ENCODE measurements at places on chromosomes 5 and 9.

GRCh38 chr9:130660326-130660682 lies 4.1 kb upstream of the PRDM12 start:
- no peak for DNase-seq

GRCh38 chr5:77957516-77957915 lies 181.4 kb upstream of the TBCA start:
- DNase-seq: no peak

DNA sequence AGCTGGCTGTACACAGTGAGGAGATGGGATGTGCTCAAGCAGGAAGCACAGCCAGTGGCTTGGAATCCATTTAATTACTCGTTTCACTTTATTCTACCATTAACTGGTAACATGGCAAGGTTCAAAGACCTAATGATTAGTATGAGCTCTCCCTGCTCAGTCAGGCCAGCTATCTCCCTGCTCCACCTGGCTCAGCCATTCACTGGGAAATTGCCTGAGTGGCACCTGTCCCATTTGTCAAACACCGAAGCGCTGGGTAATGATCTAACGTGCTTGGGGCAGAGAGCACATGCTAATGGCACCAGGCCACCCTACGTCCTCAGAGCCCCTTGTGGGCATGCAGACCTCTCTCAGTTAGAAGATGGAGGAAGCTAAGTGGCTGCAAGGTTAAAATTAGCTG lies 162.2 kb downstream of the TTLL11 start:
- DNase-seq: no peak

GRCh38 chr9:134035041-134036039 lies 10.1 kb downstream of the BRD3OS start:
- no peak for DNase-seq

DNA sequence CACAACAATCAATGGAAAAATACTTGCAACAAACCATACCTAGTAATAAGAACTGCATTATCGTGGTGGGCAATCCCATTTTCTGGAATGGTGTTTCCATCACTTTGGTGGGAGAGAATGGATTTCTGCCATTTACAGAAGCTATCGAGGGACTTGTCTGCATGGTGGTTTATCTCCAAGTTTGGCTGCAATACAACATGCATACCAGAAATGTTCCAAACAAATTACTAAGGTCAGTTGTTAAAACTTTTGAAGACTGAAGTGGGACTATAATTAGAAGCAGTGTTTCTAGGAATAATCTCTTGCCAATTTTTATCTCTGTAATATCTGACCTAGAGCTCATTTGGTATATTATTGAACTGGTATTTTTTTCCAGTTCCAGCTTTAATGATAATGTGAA lies 30.3 kb downstream of the ADAMTS6 start:
- no peak for DNase-seq

DNA sequence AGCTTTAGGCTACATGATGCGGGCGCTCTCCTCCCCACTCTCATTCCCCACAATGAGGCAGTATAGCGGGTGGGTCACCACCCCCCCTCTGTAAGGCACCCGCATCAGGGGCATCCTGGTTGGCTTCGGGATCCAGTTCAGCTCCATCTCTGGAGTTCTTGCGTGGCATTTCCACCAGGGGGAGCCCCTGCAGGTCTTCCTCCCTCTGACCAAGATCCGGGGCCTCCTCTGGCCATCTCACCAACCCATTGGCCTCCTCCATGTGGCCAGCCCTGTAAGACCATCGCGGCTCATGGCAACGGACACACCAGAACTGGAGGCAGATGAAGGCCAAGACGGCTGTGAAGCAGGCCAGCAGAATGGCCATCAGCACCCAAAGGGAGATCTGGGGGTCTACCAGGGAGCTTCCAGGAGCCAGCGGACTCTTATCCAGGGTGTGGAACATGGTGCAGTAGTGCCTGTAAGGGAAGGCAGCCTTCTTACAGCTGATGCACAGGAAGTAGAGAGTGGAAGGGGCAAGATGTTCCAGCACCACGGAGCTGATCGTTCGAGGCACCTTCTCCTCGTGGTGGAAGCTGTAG lies 77.0 kb downstream of the CYFIP2 start:
- no peak for DNase-seq

DNA sequence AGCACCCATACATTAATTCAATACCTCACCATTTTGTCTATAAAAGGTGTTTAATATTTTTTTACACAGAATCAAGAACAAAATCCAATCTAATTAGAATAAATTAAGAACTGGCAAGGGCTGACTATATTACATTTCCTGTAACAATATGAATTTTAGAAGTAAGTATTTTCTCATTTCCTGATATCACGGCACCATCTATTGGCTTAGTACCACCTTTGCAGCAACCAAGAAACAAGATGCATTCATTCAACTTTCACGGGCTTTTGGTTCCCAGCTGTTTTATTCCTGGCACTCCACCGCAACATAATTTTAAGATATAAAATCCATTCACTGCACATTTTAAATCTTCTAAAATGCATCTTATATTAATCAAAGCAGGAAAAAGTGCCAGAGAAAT lies 20.6 kb downstream of the PSMB7 start:
- no peak for DNase-seq

GRCh38 chr5:39356263-39356662 lies 8.0 kb downstream of the C9 start:
- DNase-seq: no peak

- DNase-seq: no peak
Measured at GRCh38 chr9:133869674-133870405, 122.3 kb downstream of the VAV2 start.

- peak; percentile 68 for DNase-seq
Measured at GRCh38 chr5:73625944-73626811, at the start of gene ARHGEF28. Gene ARHGEF28, plus strand, starts transcription at chr5:73626196. Its CDS starts 58,656 bp downstream, at chr5:73684852.

- DNase-seq: no peak
Measured at GRCh38 chr5:124056991-124057723, 545.2 kb downstream of the CSNK1G3 start.

DNA sequence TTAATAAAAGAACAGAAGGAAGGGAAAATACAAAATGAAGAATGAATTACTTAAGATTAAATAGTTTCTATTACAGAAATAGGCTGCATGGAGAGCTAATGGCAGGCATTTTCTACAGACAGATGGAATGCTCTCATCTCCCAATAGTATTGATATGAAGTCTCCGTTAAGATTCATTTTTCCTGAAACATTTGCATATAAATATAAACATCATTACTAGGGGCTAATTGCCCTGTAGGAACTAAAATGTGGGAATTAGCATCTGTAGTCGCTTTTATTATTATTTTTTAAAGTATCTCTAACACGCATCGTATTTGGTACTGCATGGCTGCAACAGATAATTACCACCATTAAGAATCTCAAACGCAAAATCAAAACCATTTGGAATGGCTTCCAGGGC lies 2275.5 kb downstream of the MAT2B start:
- DNase-seq: no peak

GRCh38 chr5:67257077-67257476 lies 60.5 kb upstream of the CD180 start:
- no peak for DNase-seq

GRCh38 chr5:1568201-1568979 lies 44.6 kb upstream of the LPCAT1 start:
- no peak for DNase-seq

DNA sequence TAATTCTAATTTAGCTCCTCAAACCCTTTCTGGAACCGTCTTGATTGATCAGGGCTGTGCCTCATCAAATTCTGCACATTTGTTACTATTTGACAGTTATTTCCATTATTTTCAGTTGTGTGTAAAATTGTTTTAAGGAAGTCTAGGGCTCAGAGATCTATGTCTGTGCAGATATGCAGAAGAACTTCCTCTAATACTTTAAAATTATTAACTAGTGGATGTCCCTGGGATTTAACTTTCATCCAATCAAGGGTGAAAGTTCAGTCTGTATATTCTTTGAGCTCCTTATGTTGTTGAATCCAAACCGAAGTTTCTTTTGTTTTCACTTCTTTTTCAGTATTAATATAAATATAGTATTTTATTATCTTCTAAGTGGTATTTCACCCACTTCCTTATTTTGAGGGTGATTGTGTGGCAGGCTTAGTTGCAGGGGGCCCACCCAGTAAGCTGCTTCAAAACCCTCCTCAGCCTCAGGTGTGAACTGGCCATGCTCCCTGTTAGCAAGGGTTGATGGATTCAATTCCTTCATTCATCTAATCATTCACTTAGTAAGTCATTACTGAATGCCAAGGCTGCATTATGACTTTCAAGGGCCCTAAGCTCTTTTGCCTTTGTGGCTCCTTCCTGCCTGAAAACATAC lies 2.1 kb upstream of the CAMLG start:
- no peak for DNase-seq

- DNase-seq: no peak
Measured at GRCh38 chr5:76943006-76943405, 9.8 kb upstream of the CRHBP start.

DNA sequence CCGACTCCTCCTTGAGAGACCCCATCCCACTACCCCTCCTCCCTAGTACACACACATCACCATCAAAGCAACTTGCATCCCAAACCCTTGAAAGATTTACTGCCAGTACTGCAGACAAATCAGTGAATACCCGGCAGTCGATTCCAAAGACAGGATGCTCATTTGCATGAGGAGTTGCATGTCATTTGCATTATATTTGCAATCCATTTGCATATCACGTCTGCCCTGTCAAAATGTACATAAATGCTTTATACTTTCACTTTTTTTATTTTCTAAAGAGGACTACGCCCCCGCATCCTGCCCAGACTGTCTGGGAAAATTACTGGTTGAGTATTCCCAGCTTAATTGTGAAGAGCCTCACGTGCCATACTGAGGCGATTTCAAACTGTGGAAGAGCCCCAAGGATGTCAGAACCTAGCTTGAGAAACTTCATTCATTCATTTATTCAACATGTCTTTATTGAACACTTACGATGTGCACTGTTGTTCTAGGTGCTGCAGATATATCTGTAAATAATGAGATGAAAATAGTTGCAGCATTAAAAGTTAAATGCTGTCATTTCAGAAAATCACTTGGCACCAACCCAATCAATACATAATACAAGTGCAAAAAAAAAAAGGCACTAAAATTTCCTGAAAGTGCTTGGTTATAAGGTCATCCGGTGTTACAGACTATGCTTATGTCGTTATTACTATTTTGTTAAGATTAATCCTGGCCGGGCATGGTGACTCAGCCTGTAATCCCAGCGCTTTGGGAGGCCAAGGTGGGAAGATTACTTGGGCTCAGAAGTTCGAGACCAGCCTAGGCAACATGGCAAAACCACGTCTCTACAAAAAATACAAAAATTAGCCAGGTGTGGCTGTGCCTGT lies 17.2 kb upstream of the SIL1 start:
- no peak for DNase-seq

DNA sequence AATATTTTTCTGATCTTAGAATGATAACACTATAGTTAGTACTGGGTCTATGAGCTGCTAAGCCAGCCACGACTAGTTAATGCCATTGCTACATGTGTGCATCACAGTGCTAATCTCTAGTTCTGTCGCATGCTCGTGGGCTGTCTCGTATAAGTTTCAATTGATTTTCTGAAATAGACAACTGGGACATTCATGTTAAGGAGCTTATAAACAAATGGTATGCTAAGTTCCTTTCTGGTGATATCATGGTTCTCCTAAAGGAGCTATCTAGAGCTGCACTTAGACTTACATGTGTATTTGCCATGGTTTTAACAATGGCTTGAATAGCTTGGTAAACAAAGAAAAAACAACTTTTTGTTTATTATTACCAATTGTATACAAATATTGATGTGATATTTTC lies 46.2 kb downstream of the F2RL2 start:
- DNase-seq: no peak

DNA sequence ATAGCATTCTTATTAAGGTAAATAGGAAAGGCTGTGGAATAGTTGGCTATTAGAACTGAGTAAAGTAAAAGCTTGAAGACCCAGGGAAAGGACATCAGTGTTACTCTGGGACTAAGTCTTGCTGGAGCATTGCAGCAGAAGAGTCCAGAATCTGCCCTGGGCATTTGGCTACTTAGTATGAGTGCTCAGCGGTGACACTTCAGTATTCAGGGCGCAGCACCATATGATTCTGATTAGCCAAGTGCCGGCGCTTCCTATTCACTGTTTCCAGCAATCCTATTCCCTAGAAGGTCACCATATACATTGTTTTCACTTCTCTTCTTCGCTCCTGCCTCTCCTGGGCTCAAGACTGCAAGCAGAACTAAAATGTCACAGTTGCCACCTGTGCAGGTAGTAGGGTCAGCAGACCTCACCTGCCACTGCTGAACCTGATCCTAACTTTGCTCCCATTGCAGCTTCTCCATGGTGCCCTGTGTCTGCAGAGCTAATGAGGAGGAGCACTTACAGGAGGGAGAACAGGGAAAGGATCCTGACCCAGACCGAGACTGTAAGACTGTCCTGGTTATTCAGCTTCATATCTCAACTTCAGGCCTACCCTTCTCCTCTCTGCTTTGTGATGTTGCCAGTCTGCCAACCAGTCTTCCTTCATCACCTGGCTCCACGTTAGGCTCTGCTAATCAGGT lies 313.6 kb upstream of the PIK3R1 start:
- no peak for DNase-seq

GRCh38 chr5:124596595-124597421 lies 149.6 kb downstream of the ZNF608 start:
- no peak for DNase-seq

- DNase-seq: no peak
Measured at GRCh38 chr9:22102146-22103053, 93.3 kb upstream of the CDKN2B start.

GRCh38 chr5:128646176-128646575 lies 108.1 kb upstream of the FBN2 start:
- no peak for DNase-seq

GRCh38 chr5:126354012-126354857 lies 69.0 kb upstream of the GRAMD2B start:
- DNase-seq: no peak

GRCh38 chr9:6498982-6499381 lies 86.0 kb downstream of the UHRF2 start:
- DNase-seq: no peak

DNA sequence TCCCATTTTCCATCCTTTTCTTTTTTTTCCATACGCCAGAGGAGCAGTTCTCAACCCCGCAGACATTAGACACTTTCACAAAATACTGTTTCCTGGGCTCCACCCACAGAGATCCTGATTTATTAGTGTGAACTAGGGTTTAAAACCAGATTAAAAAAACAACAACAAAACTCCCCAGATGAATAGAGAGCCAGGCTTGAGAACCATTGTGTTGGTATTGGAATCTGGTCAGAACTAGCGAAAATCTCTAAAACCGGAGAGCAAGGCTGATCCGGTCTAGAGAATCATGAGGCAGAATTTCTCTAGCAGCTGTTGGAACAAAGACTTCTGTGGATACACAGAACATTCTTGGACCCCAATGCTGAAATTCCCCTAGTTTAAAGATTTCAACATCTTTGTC lies 173.0 kb downstream of the PCSK1 start:
- no peak for DNase-seq

All from left forelimb (tissue), 1 donor.